ENCODE measurements at places on chromosomes 16 and 17. TPM values are rescaled to one million over a fixed set of nuclear protein-coding genes. Genes with fewer than 3 reads are reported as not detected.

DNA sequence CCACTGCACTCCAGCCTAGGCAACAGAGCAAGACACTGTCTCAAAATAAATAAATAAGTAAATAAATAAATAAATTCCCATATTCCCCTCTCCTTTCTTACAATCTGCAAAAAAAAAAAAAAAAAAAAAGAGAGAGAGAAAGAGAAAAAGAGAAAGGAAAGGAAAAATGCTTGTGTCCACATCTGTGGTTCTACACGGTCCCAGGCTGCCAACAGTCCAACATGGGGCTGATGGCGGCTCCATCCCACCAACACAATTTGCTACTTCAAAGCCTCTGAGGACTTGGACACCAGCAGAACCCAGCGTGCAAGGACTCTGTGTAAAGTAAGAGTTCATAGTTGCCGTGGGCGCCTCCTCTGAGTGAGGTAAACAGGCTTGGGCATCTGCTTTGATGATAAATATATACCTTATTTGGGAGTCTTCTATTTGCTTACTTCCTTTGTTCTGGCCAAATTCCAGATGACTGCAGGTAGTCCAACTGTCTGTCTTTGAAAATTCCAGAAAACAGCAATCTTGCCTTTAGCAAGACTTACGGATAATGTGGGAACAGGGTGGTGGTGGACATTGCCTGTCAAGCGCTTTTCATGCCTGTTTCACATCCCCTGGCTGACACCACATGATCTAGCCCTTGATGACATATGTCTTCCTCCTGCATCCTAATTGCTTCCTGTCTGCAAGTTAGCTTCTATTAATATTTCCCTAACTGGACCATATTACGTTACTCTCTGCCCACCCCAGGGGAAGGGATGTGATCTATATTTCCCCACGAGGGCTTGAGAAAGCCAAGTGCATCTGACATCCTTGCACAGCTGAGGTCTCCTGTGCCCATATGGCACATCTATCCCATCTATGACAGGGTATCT lies 10.1 kb downstream of the LITAF start:
- DNase-seq, result no peak

The SMCR8 gene
- 15.7 TPM for total RNA-seq

The SOCS7 gene
- 17.9 TPM for total RNA-seq

DNA sequence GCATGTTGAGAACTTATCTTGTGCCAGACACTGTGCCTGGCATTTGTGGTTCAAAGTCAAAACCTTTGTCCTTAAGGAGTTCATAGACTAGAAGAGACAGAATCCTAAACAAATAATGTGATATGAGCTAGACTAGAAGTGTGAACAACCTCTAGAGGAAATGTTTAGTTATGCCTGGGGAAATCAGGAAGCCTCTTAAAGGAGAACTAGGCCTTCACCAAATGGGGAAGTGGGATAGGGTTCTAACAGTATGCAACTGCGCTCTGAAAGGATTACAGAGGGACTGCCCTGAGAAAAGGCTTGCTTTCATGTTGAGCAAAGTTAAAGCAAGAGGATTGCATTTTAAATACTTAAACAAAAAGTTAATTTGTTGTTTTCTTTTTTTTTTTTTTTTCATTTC lies 4.9 kb downstream of the RUNDC1 start:
- DNase-seq, result no peak

Measured in chondrocyte (in vitro differentiated cells).